ENCODE measurements at places on chromosomes 11 and 22.

- no peak for DNase-seq
These were observed 2.0 kb downstream of the KCNJ11 start for GRCh38 chr11:17386331-17387084.

DNA sequence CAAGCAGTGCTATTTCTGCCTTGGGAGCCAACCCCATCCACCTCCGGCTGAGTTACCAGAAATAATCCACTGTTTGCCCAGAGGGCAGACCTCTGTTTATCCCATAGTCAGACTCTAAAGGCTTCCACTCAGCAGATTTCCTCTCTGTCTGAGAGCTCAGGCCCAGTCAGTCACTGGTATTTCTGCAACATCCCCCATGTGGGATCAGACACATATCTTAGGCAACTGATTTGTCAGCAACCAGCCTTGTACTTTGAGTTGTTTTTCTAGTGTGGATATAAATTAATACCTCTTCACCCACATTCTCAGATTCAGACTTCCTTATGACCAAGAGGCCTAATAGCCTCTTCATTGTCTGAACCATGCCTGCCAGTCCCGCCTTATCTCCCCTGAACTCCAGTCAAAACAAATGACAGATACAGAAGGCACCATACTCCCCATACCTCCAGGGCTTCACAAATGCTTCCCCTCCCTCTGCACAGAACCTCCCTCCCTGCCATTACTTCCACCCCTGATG, 193.6 kb downstream of the FAM76B start:
- DNase-seq = no peak

- no peak for DNase-seq
These were observed 178.8 kb downstream of the IGLL1 start for GRCh38 chr22:23401111-23401909.

- DNase-seq = no peak
These were observed 323.3 kb upstream of the NCAM1 start for GRCh38 chr11:112637876-112638275.

DNA sequence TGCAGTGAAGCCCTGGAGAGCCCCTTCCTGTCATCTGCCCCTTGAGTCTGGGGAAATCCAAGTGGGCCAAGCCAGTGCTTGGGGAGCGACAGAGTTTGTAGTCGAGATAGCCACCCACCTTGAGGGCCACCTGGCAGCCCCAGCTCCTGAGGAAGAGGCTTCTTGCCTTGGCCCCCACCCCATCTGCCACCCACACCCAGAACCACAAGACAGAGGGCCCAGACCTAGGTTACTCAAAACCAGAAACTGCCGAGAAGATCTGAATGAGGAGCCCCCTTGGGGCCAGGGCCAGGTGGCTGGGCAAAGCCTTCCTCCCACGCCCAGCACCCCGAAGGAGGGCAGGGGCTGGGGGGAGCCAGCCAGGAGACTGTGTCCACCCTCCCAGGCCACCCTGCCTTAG, 18.8 kb upstream of the PRR5 start:
- peak; percentile 54 for DNase-seq
